ENCODE measurements at places on chromosomes 3 and 15.

GRCh38 chr15:27638958-27639357 lies 460.2 kb downstream of the OCA2 start:
- no peak for DNase-seq

- DNase-seq, result no peak
Measured at GRCh38 chr15:54150255-54150654, 172.0 kb downstream of the UNC13C start.

DNA sequence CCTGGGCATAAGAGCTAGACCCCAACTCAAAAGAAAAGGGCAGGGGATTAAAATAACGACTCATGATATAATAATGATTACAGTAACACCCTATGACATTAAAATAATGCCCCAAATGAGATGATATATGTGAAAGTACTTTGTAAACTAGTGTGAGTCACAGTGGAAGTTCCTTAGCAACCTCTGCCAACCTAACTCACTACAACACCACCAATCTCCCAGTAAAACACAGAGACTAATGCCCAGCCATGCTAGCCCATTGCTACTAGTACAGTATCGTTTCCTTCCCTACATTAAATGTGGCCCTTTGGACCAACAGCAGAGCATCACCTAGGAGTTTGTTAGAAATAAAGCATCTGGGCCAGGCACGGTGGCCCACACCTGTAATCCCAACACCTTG lies 11.2 kb upstream of the ADAMTS7 start:
- DNase-seq, result no peak

DNA sequence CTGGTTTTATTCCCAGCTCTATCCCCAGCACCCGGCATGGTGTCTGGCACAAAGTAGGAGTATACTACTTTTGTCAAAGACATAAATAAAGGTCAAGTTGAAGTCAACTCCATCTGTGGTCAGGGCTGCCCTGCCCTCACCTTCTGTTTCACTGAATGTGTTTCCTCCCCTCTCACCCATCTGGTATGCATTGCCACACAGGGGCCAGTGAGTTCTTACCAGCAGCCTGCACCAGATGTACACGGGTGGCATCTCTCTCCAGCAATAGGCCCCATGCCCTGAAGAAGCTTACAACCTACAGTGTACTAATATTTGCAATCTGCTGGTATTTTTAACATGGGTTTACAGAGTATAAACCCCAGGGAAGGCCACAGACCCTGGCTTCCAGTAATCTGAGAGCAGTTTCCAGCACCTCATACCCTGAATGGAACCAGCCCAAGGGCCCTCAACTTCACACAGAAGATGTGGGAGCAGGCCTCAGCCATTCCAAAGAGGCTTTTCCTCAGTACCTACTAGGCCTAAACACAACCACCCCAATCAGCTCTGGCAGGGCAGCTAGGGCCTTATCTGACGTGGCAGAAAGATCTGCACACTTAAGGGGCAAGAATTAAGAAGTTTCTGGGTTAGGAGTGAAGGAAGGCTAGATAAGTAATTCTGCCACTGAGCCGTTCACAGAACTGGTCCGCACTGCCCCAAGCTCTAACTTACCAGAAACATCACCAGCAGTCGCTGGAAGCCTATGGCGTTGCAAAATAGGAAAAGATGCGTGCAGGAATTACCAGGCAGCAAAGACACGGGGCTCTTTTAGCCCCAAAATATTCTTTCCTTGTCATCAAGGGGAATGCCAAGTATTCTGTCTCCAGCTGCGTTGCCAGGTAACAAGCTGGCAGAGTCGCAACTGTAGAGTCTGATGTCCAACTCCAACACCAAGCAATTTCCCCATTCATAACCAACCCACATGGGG lies 2.1 kb downstream of the IDH2 start:
- DNase-seq, result no peak

DNA sequence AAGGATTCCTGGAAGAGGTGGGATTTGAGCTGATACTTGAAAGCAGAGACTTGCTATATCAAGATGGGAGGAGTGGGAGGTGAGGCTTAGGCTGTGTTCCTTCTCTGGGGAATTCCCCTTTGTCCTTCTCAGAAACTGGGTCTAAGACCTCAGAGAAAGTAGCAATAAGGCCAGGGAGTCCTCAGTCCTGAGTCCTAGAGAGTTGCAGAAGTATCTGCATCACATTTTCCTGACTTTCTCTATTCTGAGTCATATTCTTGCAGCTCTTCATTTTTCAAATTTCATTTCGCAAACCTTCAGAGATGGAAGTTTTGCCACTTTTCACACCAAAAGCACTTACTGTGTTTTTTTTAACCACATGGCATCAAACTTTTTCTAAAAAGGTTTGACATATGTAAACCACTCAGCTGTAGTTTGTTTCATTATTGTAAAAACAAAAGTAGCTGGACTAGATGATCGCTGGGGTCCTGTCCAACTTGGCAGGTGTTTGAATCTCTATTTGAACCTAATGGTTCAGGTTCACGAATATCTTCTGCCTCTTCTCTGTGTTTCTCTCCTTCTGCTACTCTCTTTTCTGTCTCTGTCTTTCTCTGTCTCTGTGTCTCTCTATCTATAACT lies 21.3 kb downstream of the COLQ start:
- DNase-seq, result no peak

DNA sequence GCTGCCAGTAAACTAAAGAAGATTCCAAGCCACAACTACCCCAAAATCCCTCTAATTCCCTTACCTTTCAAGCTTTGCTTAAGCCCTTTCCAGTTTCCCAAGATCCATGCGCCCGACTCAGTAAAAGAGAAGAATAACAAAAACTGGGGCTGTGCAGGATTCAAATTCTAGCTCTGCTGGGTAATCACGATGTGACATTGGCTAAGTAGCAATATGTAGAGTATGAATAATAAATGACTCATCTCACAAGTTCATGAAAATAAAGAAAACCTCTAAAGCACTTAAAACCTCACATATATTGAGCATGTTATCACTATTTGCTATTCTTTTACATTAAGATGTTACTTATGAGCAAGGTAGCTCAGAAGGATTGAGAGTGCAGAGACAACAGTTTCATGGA lies 522.2 kb upstream of the ZNF717 start:
- DNase-seq, result no peak

- no peak for DNase-seq
Measured at GRCh38 chr3:108486941-108487340, 23.5 kb downstream of the MYH15 start.

DNA sequence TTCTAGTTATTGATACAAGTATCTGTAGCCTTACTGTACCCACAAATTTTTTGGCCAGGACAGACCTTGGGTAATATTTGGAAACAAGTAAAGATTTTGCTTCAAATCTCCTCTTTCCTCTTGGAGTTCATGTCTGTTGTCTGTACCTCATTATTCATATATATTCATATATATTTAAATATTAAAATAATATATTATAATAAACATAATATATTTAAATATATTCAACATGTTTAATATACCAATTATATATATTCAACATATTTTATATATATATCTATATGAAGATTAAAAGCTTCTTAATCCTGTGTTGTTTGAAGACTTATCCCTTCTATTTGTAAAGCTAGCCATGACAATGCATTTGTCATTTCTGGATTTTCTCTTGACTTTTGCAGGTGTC lies 38.1 kb downstream of the ZIC1 start:
- DNase-seq, result no peak

GRCh38 chr3:168807448-168807847 lies 711.7 kb upstream of the GOLIM4 start:
- DNase-seq, result no peak

- DNase-seq, result no peak
Measured at GRCh38 chr3:184656458-184656828, 55.4 kb downstream of the MAGEF1 start.

DNA sequence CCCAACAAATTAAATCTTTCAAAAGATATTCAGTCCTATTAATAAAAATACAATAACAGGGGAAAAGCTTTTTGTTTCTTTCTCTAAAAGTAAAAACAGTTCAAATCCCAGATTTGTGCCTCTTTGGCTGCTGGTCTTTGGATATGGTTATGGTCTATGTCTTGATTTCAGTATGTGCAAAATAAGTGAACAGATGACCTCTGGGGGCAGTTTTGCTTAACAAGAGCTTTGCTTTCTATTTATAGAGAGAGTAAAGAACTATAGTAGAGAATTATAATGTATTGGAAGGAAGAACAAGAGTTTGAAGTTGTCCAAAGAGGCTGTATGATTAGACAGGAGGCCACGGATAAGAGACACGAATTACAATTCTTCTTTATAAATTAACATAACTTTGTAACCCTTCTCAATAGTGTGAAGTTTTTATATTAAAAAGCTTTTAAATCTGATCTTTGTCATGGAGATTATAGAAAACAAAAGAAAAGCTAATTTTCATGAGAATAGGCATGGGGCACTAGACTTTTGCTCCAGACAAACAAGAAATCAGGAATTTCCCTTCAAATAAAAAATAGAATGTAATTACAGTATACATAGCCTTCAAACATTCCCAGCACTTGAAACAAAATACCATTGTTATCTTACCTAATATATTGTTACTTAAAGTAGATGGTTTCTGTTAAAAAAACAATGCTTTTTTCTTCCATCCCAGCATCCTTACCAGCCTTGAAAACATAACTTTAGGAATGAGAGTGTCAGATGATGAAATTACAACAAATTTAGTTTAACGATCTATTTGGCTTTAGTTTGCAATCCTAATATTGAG lies 432.7 kb upstream of the ARHGEF26 start:
- DNase-seq, result no peak

GRCh38 chr3:74402821-74403220 lies 211.6 kb downstream of the CNTN3 start:
- DNase-seq, result no peak

DNA sequence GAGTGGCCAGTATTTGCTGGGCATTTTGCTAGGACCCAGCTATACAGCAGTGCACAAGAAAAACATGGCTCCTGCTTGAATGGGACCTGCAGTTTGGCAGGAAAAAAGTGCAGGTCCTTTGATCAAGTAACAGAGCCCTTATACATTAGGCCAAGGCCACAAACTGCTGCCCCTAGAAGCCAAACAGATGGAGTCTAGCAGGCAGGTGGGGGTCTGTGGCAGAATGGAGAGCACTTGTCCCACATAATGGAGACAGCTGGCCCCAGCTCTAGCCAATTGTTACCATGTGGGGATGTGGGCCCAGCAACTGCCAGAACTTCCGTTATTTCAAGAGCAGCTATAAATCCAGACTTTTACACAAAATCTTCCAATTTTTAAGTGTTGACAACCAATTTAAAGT lies 79.3 kb downstream of the SHQ1 start:
- no peak for DNase-seq

DNA sequence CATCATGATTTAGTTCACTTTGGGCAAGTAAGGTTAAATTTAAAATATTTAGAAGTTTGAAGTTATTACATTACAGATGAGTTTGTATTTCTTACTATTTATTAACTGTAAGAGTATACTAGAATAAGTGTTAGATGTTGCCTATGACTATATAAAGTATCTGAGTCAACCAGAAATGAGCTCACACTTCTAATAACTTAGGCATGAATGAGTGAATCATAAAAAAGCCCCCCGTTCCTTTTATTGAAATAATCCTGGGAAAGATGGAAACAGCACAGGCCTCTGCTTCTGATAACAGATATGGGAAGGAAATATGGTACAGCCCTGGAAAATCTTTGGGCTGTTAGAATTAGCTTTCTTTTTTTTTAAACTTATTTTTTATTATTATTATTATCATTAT lies 66.6 kb upstream of the TGFBR2 start:
- no peak for DNase-seq

DNA sequence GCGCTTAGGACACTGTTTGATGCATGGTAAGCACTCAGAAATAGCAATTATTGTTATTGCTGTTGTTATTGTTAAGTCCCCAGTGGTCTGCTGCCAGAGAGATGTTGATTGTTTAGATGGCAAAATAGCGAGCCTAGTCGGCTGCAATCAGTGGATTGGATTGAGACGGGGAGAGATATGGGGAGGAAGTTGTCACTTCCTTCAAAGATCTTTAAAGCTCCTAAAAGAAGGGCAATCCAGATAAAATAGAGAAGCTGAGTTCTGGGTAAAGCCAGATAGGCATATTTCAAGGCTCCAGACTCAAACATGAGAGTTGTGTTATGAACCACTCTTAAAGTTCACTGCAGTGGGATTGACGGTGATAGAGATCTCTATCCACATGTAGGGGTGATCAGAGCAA lies 64.5 kb downstream of the RYR3 start:
- no peak for DNase-seq

- no peak for DNase-seq
Measured at GRCh38 chr3:73245459-73245858, 184.0 kb downstream of the EBLN2 start.

DNA sequence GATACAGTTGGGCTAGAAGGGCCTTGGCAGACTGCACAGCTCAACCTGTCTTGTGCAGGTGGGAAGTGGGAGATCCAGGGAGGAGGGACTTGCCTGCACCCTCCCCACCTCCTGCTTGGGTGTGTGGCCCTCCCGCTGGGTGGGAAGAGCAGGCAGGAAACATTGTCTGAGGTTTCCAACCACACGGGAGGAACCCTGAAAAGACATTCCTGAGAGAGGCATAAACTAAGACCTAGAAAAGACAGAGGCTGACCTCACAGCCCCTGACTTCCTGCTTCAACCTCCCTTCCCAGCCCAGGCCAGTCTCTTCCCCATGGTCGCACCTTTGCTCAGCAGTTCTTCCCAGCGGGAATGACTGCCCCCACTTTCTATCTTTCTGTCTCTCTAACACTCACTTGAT lies 46.3 kb upstream of the INSYN1 start:
- no peak for DNase-seq

DNA sequence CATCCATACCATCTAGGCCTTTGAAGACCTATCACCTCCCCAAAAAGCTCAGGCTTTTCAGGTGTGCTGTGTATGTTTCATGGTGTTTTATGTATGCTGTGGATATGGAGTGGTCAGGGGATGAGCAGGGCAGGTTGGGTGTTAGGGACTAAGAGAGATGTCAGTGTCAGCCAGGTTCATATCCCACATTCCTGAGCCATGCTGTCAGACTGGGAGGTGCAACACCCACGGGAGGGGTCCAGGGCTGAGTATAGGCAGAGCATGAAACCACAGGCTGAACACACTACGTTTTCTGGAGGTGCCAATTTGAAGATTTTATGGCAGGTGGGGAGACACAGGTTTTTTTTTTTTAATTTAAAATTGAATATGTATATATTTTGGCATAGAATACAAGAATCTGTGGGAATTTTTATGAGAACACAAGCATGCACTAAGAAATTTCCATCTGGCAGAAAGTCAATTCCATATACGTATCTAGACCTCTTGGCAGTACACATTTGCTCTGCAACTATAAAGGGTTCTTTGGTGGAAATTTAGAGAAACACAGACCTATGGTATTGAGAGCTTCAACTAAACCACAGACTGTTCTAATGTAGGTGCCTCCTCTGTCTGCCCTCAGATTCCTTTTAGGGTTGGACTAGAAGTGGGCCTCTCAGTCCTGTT lies 101.9 kb upstream of the RNU6-1 start:
- DNase-seq, result no peak

- no peak for DNase-seq
Measured at GRCh38 chr3:147360646-147361453, 45.5 kb downstream of the ZIC4 start.

GRCh38 chr3:53217175-53217574 lies 38.6 kb downstream of the TKT start:
- DNase-seq, result no peak

GRCh38 chr15:89630974-89631901 lies 24.0 kb downstream of the KIF7 start:
- DNase-seq, result no peak

GRCh38 chr3:195447201-195447600 lies 4.4 kb upstream of the ACAP2 start:
- no peak for DNase-seq

Measured in stimulated activated CD4-positive, alpha-beta T cell treated with anti-CD3 and anti-CD28 coated beads, Interleukin-1b, Interleukin-23, amount 100 ng/mL, for 48 hours (primary cell).